Stimulated activated CD8-positive, alpha-beta memory T cell treated with anti-CD3 and anti-CD28 coated beads, Interleukin-7, amount 100 ng/mL, for 4 hours (primary cell): ENCODE measurements at places on chromosomes 5 and 9.

DNA sequence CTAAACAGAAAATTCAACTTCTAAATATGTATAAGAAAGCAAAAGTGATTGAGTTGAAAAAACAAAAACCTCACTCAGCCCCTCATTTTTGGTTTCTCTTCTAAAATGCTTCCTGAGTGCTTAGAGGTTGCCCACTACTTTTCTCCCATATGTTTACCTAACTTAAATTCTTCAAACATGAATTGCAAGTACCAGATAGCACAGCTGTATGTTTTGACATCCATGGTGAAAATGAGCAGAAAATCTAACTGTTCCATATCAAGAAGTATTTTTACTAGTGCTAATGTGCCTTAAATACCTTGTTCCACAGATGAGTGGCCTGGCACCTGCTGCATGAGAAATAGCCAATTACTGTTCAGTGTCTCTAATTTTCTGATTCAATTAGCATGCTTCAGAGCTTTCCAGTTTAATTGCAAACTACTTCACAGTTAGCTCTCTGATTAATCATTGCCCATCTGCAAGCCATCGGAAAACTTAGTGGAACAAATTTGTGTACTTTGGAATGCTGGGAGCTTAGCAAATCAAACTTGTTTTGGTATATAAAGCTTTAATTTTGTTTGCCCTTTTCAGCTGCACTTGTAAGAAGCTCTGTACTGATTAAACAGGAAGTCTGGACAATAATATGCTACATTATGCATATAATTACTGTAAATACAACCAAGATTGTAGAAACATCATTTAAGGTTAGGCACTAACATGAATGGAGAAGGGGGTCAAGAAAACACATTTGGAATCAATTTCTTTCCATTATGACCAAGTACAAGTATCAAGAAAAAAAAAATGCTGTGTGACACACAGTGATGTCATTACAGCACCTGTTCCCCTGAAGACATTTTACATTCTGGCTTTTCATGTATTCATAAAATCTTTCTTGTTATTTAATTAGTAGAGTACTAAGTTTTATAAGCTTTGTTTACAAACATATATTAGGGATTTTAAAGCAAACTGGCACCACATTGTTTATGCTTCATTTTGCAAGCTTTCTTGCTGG is 65.6 kb downstream of the POU5F2 start:
- no peak for DNase-seq

DNA sequence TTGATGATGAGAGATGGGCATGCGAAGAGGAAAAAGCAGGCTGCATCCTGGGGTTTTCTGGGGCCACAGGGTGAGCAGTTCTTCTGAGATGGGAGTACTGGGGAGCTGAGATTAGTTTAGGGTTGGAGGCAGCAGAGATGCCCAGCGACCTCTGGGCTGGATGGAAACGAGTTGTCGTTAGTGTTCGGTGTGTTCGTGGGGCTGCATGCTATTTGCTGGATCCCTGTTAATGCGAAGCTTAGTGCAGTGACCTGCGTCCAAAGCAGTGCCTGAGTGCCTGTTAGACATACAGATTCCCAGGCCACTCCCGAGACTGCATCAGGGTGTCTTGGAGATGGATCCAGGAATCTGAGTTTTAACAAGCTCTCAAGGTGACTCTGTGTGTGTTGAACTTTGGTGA is 201.3 kb downstream of the CACNA1B start:
- DNase-seq, result no peak

DNA sequence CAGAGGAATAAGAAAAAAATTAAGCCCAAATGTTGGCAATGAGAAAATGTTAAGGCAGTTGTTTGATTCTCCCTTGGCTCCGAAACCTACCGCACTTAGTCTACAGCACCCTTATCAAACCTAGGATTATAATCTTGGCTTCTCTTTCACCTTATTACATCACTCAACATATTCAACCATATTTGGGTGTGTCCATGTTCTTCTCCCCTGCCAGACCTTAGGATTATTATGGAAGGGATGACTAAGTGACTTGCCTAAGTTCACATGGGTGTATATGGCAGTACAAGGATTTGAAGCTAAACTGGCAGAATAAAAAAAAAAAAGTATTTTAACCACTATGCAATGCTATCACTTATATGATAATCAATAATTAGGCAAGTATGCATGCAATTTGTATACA is 76.4 kb downstream of the PLK2 start:
- DNase-seq, result no peak

- no peak for DNase-seq
Measured at GRCh38 chr9:120308495-120308894, 271.5 kb downstream of the CDK5RAP2 start.

- no peak for DNase-seq
Measured at GRCh38 chr5:115465431-115465830, 79.1 kb downstream of the FEM1C start.
